ENCODE measurements at places on chromosomes 16 and 17. TPM values are rescaled to one million over a fixed set of nuclear protein-coding genes. Genes with fewer than 3 reads are reported as not detected.

Gene SMIM5
- total RNA-seq = 0.38 TPM

Gene TBC1D3I
- not detected for total RNA-seq

Gene NUBP1
- total RNA-seq = 27.1 TPM

Gene SETD6
- total RNA-seq = 13.5 TPM

Gene MARVELD3
- not detected for total RNA-seq

Gene KRTAP16-1
- not detected for total RNA-seq

Gene ABCC3
- 13.1 TPM for total RNA-seq

Gene FOXC2
- 11.9 TPM for total RNA-seq

Gene COX6A2
- total RNA-seq = 1.5 TPM

Gene MYH11
- total RNA-seq = 2,544 TPM

Gene SLX4
- 4.5 TPM for total RNA-seq

Gene ADAD2
- not detected for total RNA-seq

Gene CENPT
- 40.3 TPM for total RNA-seq

Gene HAP1
- not detected for total RNA-seq

Gene SLC4A1
- total RNA-seq = 4.2 TPM

Gene NLRC3
- total RNA-seq = 1.0 TPM

Gene CTNS
- 9.2 TPM for total RNA-seq

Gene BCO1
- not detected for total RNA-seq

Gene KRTAP1-4
- total RNA-seq = not detected

Gene PDF
- 6.6 TPM for total RNA-seq

Gene MYH3
- 19.9 TPM for total RNA-seq

Gene KIF22
- 10.4 TPM for total RNA-seq

Gene SOCS1
- total RNA-seq = 7.5 TPM

Gene NME1
- 61.3 TPM for total RNA-seq

Gene HERPUD1
- total RNA-seq = 106 TPM

Gene EMP2
- 68.5 TPM for total RNA-seq
